Activated CD8-positive, alpha-beta memory T cell treated with anti-CD3 and anti-CD28 coated beads, Interleukin-2, amount 10 ng/mL, durations not matched to agents 7 days and 5 days (primary cell): ENCODE measurements at places on chromosomes 2 and 18.

DNA sequence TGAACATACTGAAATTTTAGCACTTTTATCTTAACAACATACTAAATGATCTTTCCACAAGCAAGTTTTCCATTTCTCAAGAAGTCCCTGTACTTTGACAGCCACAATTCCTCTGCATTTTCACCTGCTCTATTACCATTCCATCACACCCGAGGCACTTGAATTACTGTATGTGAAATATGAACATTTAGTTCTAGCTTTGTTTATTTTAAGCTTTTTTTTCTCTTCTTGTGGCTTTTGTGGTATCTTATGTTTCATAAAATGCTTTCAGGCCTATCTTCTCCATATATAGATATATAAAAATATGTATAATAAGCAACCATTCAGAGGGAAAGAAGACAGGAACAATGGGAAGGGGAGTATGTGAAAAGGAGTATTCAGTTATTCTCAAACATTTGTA lies 693.9 kb downstream of the SATB2 start:
- no peaks in the 10 kb centered on the region for H3K4me1 ChIP-seq
- no peaks in the 10 kb centered on the region for H3K27me3 ChIP-seq
- no peak overlapping the region for H3K27ac ChIP-seq

- peaks cover 13% of the 10 kb centered on the region for H3K4me1 ChIP-seq
- no peak for DNase-seq
- H3K36me3 ChIP-seq, result peaks cover 6% of the 10 kb centered on the region
- no peaks in the 10 kb centered on the region for H3K27me3 ChIP-seq
Observed at GRCh38 chr2:241970716-241971115, 101.2 kb downstream of the RTP5 start.

DNA sequence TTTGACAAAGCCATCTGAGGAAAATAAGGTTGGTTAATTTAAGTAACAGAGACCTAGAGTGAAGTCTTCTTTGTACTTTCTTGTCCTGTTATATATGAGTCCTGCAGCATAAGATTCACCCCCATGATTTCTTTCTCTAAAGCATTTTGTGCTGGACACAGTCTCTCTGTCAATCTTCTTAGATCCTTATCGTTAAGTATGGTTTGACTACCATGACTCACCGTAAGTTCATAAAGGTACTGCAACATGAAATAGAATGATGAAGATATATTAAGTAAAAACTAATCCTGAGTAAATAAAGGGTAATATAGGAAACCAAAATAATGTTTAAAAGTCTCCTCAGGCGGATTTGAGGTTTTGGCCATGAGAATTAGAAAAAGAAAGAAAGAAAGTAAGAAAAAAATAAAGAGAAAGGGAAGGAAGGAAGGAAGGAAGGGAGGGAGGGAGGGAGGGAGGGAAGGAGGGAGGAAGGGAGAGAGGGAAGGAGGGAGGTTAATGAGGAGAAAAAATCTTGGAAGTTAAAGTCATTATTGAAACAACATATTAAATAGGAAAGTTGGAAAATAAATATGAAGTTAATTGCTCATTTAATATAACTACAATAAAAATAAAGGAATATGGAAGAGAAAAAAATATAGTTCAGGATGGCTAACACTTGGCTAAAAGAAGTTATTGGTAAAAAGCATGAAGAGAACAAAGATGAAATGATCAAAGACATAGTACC lies 980.3 kb upstream of the CDH2 start:
- DNase-seq, result no peak
- no peaks in the 10 kb centered on the region for H3K36me3 ChIP-seq
- no peak overlapping the region for H3K4me3 ChIP-seq
- H3K27ac ChIP-seq, result no peak overlapping the region

GRCh38 chr2:233240897-233241296 lies 10.6 kb upstream of the ATG16L1 start:
- no peaks in the 10 kb centered on the region for H3K27me3 ChIP-seq
- DNase-seq, result peak; percentile 82
- peaks cover 12% of the 10 kb centered on the region for H3K36me3 ChIP-seq
- peak overlapping the region; percentile 48 for H3K4me3 ChIP-seq

DNA sequence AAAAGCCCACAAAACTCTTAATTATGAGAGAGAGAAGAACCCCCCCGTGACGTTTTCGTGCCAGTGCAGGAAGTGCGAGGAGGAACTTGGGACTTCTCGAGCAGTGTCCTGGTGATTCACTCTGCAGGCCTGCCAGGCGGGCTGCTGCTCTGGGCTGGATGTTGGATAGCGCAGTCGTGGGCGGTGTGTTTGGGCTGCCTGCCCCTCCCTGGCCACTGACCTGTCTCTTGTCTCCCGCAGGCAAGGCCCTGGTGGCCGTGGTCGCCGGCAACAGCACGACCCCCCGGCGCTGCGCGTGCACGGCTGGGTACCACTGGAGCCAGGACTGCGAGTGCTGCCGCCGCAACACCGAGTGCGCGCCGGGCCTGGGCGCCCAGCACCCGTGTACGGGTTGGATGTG lies 29.0 kb downstream of the TNFRSF11A start:
- H3K27ac ChIP-seq, result no peak overlapping the region
- peaks cover 22% of the 10 kb centered on the region for H3K4me1 ChIP-seq
- no peak overlapping the region for H3K4me3 ChIP-seq
- no peak for DNase-seq
- H3K36me3 ChIP-seq, result peaks cover 34% of the 10 kb centered on the region
- peaks cover 2% of the 10 kb centered on the region for H3K27me3 ChIP-seq

- no peaks in the 10 kb centered on the region for H3K27me3 ChIP-seq
- no peak for DNase-seq
- H3K4me3 ChIP-seq, result peak overlapping the region; percentile 37
- H3K36me3 ChIP-seq, result peaks cover 25% of the 10 kb centered on the region
Observed at GRCh38 chr2:224957540-224958461, 84.5 kb downstream of the DOCK10 start.
